ENCODE measurements at places on chromosomes 13 and 19.

GRCh38 chr13:67934617-67935330 is 704.6 kb upstream of the PCDH9 start:
- no peak for DNase-seq

- no peak for DNase-seq
These were observed 731.0 kb downstream of the SLITRK6 start for GRCh38 chr13:85068231-85068630.

DNA sequence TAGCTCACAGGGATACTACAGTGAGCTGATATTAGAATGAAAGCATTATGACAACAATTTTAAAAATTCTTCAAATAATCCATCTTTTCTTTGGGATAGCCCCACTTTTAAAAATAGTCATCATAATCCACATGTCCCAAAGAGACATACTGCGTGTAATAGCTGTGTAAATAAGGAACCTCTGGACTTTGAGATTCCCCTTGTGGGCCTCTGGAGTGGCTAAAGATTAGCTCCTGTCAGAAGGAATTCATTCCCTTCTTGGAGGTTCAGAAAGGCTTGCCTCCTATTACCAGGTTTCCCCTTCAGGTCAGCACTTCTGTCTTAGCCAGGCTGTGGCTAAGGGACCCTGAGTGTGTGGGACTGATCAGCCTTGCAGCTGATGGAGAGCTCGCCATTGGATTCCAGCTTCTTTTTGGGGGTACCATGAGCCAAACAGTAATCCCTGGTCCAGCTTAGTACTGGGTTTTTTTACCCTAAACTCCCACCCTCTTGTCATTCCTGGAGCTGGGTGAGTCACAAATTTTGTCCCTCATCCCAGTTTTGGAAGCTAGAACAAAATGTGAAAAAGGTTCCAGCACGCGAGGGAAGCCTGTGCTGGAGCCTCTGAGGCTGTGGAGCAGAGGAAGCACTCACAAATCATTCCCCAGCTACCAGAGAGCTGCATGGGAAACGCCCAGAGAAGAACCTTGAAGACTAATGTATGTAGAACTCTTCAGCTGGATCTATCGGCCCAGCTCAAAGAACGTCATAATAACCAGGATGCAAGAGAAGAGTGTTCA is 96.7 kb downstream of the RNASEH2B start:
- DNase-seq: no peak

GRCh38 chr13:24280720-24281119 is 28.7 kb upstream of the C1QTNF9 start:
- DNase-seq: no peak

GRCh38 chr13:104389691-104390090 is 1323.5 kb upstream of the SLC10A2 start:
- DNase-seq: no peak

- no peak for DNase-seq
These were observed 23.7 kb downstream of the AMER2 start for GRCh38 chr13:25148402-25148771.

GRCh38 chr13:99002172-99002710 is 24.4 kb upstream of the DOCK9 start:
- no peak for DNase-seq

GRCh38 chr19:19587771-19588170 is 30.7 kb downstream of the PBX4 start:
- no peak for DNase-seq

- no peak for DNase-seq
These were observed 135.8 kb upstream of the PEG3 start for GRCh38 chr19:56976300-56976699.

DNA sequence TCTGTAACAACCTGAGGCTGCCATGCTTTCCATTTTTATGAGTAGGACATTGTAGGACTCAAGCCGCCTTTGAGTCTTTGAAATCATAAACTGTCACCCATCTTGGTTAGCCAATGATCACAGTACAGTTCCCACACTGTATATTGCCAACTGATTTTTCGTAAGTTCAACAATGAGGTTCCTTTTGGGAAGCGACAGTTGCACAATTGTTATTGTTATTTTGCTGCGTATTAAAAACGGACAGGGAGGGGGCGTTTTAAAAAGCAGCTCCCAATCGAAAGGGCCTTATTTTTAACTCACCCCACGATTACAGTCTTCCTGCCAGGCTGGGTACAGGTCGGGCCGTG is 601 bp downstream of the SLC46A3 start:
- DNase-seq: peak; percentile 72

GRCh38 chr19:35860818-35861639 is 4.3 kb downstream of the KIRREL2 start:
- DNase-seq: no peak

GRCh38 chr19:8096071-8096470 is 43.5 kb downstream of the CCL25 start:
- no peak for DNase-seq

DNA sequence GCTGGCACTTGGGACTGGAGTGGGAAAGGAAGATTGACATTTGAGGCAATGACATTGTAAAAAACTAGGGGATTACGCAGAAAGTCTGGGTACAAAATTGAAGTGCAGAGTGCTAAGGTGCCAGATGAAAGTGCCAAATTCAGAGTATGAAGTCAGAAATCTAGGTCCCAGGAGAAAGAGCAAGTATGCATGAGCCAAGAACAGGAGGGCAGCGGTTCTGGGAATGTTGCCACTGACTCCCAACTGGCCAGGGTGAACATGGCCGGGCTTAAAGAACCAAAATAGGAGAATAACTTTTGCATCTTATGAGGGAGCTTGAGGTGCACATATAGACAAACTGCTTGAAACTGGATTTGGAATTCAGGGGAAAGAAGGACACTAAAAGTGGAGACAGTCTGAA is 495.8 kb upstream of the KLF12 start:
- no peak for DNase-seq

- no peak for DNase-seq
These were observed 522.5 kb downstream of the DIAPH3 start for GRCh38 chr13:59641261-59641660.

- no peak for DNase-seq
These were observed 640.7 kb downstream of the LIG4 start for GRCh38 chr13:107574517-107575210.

- DNase-seq: peak; percentile 78
These were observed 15.0 kb downstream of the CIC start for GRCh38 chr19:42284066-42284501.

- DNase-seq: peak; percentile 13
These were observed 1651.9 kb upstream of the MIR17HG start for GRCh38 chr13:89695343-89696257.

GRCh38 chr13:20398459-20398858 is 127.2 kb downstream of the CRYL1 start:
- DNase-seq: no peak

DNA sequence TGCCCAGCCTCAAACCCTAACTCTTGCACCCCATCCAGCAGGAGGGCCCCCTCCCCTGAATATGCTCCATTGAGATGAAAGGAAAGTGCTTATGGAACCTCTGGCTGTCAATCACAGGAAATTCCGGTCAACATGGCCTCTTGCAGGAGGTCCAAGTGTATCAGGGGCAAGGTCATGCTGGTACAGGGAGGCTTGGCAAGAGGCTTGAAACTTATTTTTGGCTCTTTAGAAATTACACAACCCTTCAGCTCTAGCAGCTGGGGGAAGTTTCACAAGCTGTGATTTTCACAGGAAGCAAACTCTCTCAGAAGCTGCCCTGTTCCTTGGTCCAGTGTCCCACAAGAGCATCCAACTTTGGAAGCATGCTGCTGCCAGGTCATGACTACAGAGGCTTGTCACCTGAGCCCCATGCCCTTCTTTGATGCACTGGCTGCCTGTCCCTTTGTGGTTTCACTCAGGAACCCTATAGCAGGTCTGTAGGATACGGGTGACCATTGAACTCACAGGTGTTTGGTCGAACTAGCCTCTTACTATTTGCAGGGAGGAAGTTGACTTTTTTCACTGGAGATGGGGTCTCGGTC is 8.4 kb downstream of the ASF1B start:
- DNase-seq: no peak

GRCh38 chr19:45051929-45052579 is 13.2 kb downstream of the CLASRP start:
- DNase-seq: no peak

GRCh38 chr19:1123381-1123780 is 19.6 kb downstream of the GPX4 start:
- DNase-seq: no peak

DNA sequence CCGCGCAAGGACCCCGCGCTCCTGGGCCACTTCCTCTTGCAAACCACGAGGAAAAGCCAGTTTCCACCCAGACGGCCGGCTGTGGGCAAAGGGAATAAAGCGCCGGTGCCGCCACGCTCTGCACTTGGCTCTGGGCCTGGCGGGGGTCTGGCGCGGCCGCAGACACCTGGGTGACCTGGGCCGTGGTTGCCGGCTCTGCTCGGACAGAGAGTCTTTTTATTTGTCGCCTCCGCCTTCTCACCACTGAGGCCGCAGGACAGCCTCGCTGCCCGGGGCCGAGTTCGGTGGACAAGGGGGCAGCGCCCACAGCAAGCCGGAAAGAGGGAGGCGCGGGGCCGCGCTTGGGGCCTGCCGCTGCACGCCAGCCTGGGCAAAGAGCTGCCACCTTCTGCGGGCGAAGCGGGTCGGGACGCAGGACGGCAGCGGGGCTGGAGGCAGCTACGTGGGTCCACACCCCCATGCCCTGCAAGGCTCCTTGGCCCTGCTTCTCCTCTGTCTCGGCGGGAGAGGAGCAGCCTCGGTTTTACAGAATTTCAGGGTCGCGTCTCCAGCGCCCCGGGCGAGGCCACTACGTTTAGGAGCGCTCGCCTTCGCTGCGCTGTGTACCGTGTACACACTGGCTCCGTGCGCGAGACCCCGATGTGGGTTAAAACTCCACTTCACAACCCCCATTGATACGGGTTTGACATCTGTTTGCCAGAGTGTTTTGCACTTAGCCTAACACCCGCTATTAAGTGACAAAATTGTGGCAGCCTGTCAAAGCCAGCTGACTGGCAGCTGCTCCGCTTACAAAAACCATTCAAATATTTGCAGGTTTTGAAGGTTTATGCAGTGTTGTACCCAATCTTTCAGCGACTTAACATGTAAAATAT is 13.0 kb upstream of the SOX1 start:
- DNase-seq: no peak

GRCh38 chr13:62595976-62596375 is 1180.3 kb upstream of the PCDH20 start:
- DNase-seq: no peak

GRCh38 chr13:32031025-32031814 is at the start of gene FRY:
TSS of gene FRY (plus strand) at chr13:32031774. CDS start at chr13:32031796, 22 bp downstream.
- DNase-seq: peak; percentile 70

DNA sequence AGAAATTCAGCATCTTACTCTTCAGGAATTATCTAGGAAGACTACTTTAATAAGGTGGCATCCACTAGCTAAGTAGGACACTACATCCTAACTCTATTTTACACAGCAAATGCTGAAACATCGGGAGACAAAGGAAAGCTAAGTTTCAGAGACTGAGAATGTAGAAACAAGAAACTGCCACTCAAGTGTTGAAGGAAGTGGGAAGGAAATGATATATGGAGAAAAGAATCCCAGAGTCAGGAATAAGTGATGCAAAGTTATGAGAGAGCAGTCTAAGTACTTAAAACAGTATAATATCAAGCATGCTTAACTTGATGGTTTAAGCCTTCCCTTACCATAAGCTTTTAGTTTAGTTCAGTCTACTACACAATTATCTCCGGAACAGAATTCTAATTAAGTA is 52.4 kb downstream of the RBM26 start:
- no peak for DNase-seq

- no peak for DNase-seq
These were observed 1.2 kb downstream of the MAP1S start for GRCh38 chr19:17720440-17720839.

DNA sequence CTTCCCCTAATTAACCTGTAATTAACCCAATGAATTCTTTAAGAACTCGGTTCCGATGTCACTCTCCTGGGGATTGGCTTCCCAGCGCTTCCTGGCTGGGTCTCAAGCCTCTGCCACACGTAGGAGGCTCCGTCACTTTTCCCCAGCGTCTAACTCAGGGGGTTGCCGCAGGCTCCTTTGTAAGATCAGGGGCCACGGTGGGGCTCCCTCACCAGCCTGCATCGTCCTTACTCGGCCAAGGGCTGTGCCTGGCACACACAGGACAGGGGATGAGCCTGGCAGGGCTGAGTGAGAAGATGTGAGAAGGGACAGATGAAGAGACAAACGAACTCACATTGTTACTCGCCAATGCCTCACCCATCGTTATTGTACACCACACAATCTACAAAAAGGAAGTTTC is 20.9 kb upstream of the ATP11A start:
- no peak for DNase-seq

DNA sequence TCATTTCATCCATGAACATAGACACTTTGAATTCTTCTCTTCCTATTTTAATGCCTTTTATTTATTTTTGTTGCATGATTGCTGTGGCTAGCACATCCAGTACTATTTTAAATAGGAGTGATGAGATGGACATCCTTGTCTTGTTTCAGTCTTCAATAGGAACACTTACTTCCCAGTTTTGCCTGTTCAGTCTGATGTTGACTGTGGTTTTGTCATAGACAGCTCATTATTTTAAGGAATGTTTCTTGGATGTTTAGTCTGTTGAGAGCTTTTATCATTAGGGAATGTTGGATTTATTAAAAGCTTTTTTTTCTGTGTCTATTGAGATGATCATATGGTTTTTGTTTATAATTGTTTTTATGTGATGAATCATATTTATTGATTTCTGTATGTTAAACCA is 586.6 kb downstream of the SLITRK1 start:
- DNase-seq: no peak

DNA sequence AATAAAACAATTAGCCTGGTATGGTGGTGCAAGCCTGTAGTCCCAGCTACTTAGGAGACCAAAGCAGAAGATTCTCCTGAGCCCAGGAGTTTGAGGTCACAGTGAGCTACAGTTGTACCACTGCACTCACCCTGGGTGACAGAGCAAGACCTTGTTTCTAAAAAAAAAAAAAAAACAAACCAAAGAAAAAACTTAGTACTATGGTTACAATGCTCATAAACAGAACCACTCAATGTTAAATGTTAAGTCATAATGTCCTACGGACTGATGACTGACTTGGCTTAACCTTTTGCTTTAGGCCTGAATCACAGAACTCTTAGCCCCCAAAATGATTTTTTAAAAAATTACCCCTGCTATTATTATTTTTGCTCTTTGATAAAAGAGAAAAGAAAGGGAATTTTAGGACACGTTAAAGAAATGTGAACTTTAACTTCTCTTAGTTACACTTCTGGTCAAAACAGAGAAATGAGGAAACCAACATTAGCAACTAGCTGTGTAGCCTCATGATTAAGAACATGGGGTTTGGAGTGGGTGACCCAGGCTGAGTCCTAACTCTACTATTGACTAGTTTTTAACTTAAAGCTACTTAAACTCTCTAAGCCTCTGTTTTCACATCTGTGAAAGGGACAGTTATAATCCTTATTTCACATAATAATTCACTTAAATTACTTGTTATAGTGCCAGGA is 13.7 kb upstream of the ELF1 start:
- no peak for DNase-seq
